ENCODE measurements at places on chromosomes 3 and 15. TPM values are rescaled to one million over a fixed set of nuclear protein-coding genes. Genes with fewer than 3 reads are reported as not detected.

Gene MAP1A
- 1.3 TPM for polyA plus RNA-seq

Gene NMNAT3
- 10.6 TPM for polyA plus RNA-seq

Gene ANP32A
- 42.3 TPM for polyA plus RNA-seq

DNA sequence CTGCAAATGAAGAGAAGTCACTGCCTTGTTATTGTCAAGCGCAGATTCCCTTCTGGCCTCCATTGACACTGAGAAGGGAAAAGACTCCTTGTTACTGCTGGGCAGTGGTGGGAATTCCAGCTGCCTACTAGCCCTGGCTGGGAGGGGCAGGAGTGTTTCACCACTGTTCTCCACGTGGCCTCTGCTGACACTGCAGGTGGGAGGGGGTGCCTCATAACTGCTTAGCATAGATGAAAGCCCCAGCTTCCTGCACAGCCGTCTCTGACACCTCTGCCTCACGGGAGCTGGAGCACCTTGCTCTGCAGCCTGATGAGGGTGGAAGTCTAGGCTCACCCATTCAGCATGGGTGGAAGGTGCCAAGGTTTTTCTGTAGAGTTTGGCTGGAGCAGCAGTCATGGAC is 52.1 kb downstream of the TM2D3 start:
- H3K4me1 ChIP-seq: no peaks in the 10 kb centered on the region
- DNase-seq: no peak
- no peak overlapping the region for H3K4me3 ChIP-seq
- no peaks in the 10 kb centered on the region for H3K36me3 ChIP-seq
- no peaks in the 10 kb centered on the region for H3K27me3 ChIP-seq

DNA sequence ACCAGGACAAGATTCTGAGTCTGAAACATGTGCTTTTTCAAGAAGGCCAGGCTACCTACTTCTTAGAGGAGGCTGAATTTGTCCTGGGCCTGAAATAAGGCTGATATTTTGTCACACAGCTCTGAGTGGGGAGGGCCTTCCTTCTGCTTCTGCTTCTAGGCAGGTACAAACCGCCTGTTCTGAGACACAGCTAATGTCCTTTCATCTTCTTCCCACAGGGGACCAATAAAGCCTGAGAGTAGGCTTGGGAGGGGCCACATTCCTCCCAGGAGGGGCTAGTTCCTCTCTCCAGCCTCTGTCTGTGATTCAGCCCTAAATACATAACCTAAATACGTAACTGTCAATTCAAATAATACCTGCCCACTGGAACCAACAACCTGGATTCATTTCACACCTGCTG is 34.8 kb downstream of the CRYGS start:
- H3K4me3 ChIP-seq: no peak overlapping the region
- no peak overlapping the region for H3K27ac ChIP-seq
- DNase-seq: no peak
- H3K4me1 ChIP-seq: no peaks in the 10 kb centered on the region

GRCh38 chr15:76296849-76297248 is 14.4 kb downstream of the ETFA start:
- no peak overlapping the region for H3K4me3 ChIP-seq
- no peak for DNase-seq
- no peak overlapping the region for H3K27ac ChIP-seq
- no peaks in the 10 kb centered on the region for H3K27me3 ChIP-seq
- H3K36me3 ChIP-seq: no peaks in the 10 kb centered on the region

DNA sequence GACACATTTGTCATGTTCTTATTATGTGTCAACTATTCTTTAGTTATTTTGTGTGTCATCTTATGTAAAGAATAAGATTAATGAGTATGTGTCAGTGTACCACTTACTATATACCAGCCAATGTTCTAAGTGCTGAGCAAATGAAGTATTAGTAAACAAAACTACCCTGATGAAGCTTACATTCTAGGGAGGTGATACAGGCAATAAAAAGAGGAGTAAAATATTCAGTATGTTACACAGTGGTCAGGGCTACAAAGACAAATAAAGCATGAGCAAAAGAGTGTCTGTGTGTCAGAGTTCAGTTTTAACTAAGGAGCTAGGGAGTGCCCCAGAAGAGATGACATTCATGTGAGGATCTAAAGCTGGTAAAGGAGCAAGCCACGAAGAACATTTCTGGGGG is 79.1 kb downstream of the TRPC1 start:
- DNase-seq: no peak
- no peaks in the 10 kb centered on the region for H3K4me1 ChIP-seq
- no peak overlapping the region for H3K27ac ChIP-seq
- H3K4me3 ChIP-seq: no peak overlapping the region

DNA sequence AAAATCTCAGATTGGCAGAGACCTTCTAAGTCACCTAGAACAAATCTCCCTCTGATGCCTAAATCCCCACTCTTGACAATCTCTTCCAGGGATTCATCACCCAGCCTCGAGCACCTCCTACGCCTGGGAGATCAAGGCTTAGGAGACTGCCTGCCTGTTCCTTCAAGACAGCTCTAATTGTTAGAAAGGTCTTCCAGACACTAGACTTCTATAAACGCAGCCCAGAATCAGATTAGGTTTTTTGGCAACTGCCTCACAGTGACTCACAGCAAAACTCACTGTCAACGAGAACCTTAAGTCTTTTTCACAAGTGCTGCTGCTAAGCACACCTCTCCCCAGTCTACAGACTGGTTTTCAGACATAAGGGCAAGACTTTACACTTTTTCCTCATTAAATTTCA is 23.1 kb downstream of the SRGAP3 start:
- no peaks in the 10 kb centered on the region for H3K27me3 ChIP-seq
- DNase-seq: no peak
- no peak overlapping the region for H3K4me3 ChIP-seq
- no peaks in the 10 kb centered on the region for H3K4me1 ChIP-seq
- H3K27ac ChIP-seq: no peak overlapping the region
- no peaks in the 10 kb centered on the region for H3K36me3 ChIP-seq

DNA sequence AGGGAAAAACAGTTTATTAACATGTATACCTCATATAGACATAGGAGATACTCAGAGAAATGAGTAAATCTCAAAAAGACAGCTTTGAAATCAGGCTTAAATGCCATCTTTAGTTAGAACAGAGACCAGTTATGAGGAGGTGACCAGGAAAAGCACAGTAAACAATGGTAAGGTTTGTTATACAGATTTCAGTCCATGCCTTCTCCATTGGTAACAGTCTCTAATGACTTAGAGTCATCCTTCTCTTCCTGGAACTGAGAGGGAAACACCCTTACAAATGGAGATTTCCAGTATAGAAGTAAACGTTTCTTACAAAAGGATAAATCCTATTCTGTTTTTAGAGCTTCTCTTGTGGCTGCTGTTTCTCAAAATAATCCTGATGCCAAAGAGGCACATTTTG is 476.3 kb upstream of the NAALADL2 start:
- H3K4me1 ChIP-seq: no peaks in the 10 kb centered on the region
- H3K27me3 ChIP-seq: no peaks in the 10 kb centered on the region
- no peak for DNase-seq

GRCh38 chr3:185549122-185549521 is 3.3 kb downstream of the LIPH start:
- no peak overlapping the region for H3K27ac ChIP-seq
- H3K4me1 ChIP-seq: peaks cover 3% of the 10 kb centered on the region
- no peaks in the 10 kb centered on the region for H3K27me3 ChIP-seq
- DNase-seq: peak; percentile 37
- H3K4me3 ChIP-seq: no peak overlapping the region
- H3K36me3 ChIP-seq: no peaks in the 10 kb centered on the region
